ENCODE measurements at places on chromosomes 2 and 18.

GRCh38 chr2:36235882-36236281, 119.7 kb upstream of the CRIM1 start:
- no peak for DNase-seq

GRCh38 chr18:22678486-22678885, 254.6 kb upstream of the RBBP8 start:
- DNase-seq, result no peak

GRCh38 chr2:180366481-180366880, 359.4 kb upstream of the CWC22 start:
- DNase-seq, result no peak

- no peak for DNase-seq
Observed at GRCh38 chr2:222960126-222960525, 91.9 kb upstream of the KCNE4 start.

DNA sequence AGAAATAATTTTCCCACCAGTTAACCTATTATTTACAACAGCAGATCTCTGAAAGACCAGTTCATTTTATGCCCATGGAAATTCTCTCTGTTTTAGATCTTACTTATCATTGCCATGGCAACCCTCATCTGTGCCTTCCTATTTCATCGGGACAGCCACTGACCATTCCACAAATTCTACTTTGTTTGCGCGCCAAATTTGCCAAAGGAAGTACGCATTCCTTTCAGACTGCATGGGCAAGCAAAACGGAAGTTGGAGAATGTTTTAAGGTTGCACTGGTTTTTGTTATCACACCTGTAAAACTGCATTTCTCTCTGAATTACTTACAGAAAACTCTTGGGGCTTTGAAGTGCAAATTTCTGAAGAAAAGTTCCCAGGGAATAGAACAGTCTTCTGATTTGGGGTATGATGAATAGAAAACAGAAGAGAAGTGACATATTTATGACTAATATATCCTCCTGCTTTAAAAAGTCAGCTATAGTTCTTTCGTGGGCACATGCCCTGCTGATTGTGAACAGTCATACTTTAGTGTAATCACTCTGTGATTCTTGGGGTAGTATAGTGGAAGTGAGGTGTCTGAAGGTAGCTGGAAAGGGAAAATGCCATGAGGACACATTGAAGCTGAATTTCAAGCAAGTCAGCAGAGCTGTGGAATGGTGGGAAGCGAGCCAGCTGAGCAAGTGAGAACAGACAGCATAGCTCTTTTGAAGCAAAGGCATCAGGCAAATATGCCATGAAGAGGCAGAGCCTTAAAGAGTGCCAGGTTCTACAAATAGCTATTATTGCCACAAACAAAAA, 20.9 kb downstream of the NETO1 start:
- DNase-seq, result no peak

- no peak for DNase-seq
Observed at GRCh38 chr2:119291588-119292167, 68.0 kb downstream of the STEAP3 start.

DNA sequence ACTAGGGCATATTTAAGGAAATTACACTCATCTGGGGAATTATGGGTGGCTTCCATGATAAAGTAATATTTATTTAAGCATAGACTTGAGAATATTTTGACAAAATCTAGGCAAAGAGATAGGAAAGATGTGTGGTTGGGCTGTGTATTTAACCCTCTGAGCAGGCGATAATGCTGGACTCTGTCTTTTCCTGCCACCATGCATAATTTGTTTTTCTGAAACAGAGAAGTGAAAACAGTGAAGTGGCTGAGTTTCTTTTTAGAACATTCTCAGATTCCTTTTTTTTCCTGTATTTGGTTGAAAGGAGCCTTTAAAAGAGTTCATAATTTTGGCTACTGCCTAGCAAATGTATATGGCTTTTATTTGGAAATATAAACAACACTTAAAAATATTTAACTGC, 104.8 kb upstream of the CDH19 start:
- DNase-seq, result no peak

DNA sequence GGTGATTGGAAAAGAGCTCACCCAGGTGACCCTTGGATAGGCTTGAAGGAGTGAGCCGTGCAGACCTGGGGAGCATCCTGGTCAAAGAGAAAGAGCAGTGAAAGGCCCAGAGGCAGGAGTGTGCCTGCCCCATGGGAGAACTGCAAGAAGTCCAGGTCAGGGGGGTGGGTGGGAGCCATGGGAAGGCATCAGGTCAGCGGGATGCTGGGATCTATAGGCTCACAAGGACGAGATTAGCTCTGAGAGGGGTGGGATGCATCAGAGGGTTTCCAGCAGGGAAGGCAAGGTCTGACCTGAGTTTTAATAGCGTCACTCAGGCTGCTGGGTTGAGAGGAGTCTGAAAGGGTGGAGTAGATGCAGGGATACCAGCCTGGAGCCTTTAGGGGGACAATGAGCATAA, 158.6 kb downstream of the SMAD7 start:
- DNase-seq, result no peak

DNA sequence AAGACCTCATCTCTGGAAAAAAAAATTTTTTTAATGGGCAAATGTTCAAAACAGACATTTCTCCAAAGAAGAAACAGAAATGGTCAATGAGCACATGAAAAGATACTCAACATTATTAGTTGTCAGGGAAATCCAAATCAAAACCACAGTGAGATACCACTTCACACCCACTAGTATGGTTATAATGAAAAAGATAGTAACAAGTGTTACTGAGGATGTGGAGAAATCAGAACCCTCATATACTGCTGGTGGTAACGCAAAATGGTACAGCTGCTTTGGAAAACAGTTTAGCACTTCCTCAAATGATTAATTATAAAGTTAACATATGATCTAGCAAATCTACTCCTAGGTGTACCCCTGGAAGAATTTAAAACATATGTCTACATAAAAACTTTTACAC, 29.0 kb upstream of the TCF7L1 start:
- DNase-seq, result no peak

DNA sequence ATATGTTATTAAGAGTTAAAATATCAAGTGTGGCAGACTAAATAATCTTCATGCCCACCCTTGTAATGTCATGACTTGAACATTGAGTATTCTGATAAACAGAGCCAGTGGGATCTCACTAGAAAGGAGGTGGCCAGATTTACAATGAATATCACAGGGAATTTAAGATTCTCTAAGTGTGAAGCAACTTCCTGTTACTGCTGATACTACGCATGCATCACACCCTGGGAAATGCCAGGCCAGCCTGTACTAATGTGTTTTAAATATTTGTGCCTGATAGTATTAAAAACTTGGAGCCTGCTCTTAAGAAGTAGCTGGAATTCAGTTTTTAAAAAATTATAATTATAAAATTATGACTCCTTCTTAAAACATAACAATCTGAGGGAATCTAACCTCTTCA, 148.3 kb downstream of the LAMA3 start:
- no peak for DNase-seq

GRCh38 chr2:47257946-47258348, 102.8 kb upstream of the STPG4 start:
- no peak for DNase-seq

- DNase-seq, result no peak
Observed at GRCh38 chr2:46518861-46519260, 39.5 kb downstream of the TMEM247 start.

- DNase-seq, result no peak
Observed at GRCh38 chr2:8282858-8283252, 399.0 kb upstream of the ID2 start.

- no peak for DNase-seq
Observed at GRCh38 chr18:42654556-42654955, 460.9 kb downstream of the RIT2 start.

DNA sequence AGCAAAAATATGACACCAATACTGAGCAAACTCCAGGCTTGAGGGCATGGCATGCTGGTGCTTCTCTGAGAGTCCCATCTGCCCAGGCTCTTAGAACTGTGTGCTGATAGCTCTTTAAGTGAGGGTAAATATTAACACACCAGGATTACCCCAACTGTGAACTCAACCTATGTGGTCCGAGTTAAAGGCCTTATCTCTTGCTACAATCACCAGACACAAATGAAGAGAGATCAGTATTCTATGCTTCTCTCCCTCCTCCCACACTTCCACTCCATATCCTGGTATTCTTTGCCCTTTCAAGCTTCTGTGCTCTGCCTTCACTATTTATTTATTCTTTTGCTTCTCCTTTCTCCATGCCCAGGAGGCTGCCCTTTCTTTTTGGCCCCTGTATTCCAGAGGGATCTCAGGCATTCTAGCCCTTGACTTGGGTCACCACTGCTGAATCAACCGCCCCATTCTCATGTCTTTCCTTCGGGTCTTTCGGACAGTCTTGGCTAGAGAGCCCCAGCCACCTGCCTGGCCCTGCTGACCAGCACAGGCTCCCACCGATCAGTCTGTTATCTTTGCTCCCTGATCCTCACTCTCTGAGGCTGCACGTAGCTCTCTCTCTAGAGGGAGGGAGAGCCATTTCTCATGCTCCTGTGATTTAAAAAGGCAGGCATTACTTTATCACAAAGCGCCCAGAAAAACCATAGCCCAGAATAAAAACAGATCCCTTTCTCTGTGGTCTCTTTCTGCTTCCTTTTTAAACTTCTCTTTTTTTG, 17.2 kb upstream of the HK2 start:
- no peak for DNase-seq

All from neuronal stem cell (in vitro differentiated cells).